ENCODE measurements at places on chromosomes 5 and 9.
A peak's percentile ranks its signal among the peaks of the same experiment; 100 is the strongest.

DNA sequence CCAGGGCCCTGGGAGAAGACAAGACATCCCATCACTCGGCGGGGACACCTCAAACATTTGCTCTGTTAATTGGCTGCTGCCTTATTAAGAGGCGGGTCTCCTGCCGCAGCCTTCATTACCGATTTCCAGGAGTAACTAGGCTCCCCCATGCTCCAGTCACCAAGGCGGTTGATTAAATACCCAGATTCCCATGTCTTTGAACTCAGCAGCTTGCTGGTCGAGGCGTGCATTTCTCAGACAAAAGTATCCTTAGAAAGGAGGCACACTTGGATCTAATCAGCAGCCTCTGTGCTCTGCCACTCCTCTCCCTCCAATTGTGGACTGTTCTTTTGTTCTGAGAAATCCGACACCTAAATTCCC lies 228.8 kb downstream of the FSTL4 start:
- no peak for DNase-seq

DNA sequence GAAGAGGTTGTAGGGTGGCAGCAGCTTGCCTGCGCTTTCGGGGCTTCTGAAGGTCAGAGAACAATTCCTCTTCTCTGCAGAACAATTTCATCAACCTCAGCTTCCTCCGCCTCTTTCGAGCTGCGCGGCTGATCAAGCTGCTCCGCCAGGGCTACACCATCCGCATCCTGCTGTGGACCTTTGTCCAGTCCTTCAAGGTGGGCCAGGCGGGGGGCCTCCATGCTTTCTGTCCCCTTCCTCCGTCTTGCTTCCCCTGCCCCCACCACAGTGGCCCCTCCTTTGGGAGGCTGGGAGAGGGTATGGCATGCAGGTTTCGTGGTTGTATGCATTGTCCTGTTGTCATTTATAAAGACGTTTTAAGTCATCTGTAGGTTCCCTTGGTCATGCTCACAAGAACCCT lies 195.8 kb downstream of the CACNA1B start:
- DNase-seq: no peak

DNA sequence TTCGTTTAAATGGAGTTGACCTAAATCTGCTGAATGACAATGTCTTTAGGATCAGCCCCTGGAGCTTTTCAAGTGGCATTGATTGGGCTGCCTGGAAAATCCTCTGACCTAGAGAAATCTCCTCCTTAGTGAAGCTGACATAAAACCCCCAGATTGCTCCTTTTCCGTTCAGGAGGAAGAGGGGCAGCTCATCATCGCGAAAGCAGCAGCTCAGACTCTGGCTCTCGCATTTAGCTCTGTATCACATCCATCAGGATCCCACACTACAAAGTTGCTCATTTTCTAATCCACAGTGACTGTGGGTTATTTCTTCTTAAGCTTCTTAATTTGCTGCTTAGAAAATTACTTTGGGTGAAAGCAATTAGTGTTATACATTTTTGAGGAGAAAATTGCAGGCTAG lies 373.7 kb downstream of the ENC1 start:
- no peak for DNase-seq

DNA sequence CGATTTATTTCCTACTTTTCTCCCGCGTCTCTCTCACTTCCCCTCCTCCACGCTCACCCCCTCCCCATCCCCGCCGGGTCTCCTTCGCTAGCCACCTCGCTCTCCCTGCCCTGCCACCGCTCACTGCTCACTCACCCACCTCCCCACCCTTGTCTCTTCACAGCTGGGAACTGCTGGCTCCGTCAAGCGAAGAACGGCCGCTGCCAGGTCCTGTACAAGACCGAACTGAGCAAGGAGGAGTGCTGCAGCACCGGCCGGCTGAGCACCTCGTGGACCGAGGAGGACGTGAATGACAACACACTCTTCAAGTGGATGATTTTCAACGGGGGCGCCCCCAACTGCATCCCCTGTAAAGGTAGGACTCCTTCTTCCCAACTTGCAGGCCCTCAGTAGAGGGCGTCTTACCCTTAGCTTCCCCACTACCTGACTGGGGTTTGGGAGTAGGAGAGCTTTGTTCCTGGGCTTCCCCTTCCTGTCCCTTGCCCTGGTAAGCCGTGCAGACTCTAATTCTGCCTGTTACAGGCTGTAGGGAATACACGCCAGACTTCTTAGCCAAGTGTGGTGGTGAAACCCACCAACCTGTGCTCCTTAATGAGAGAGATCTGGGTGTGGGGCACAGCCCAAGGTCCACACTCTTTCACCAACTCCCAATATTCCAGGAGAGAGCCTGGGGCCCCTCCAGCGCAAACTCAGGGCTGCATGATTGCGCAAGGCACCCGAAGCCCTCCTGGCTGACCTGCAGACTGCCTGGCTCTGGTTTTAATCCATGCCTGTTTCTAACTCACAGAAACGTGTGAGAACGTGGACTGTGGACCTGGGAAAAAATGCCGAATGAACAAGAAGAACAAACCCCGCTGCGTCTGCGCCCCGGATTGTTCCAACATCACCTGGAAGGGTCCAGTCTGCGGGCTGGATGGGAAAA lies 2.5 kb downstream of the FST start:
- peak; percentile 63 for DNase-seq

DNA sequence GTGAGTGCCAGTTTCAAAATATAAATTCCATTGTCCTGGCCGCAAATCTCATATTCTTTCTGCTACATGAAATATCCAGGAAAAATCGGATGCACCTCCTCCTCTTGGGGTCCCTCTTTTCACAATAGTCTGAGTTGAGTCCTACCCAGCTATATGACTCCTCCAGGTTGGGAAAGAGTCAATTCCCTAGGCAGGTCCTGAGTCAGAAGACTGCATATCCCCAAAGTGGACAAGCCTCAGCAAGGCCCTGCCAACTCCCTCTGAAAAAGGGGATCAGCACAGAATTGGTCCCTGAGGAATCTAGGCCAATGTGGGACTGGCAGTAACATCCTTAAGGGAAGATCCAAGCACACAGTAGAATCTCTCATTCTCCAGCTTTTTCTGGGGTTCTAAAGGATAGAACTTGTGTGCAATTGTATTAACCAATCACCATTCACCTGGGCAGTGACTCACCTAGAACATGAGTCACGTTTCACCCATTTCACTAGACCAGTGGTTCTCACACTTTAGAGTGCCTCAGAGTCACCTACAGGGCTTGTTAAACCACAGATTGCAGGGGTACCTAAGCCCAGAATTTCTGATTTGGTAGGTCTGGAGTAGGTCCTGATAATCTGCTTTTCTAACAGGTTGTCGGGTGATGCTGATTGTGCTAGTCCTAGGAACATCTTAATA lies 44.7 kb upstream of the TMEM215 start:
- DNase-seq: no peak

GRCh38 chr9:81082221-81082620 lies 607.1 kb downstream of the TLE1 start:
- DNase-seq: peak; percentile 42

DNA sequence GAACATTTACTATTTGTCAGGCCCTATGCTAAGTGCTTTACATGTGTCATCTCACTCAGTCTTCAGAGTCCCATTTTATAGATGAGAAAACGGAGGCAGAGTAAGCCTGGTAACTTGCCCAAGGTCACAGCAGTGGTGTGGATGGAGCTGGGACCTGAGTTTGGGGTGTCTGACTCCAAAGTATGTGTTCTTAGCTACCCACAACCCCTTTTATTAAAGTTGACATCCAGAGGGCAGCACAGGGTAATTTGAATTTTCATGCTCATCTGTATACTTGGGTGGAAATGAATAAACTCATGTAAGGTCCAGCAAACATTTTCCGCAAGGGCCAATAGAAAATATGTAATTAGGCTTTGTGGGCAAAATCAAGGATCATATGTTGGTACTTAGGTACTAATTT lies 93.4 kb upstream of the SLC25A48 start:
- DNase-seq: no peak

DNA sequence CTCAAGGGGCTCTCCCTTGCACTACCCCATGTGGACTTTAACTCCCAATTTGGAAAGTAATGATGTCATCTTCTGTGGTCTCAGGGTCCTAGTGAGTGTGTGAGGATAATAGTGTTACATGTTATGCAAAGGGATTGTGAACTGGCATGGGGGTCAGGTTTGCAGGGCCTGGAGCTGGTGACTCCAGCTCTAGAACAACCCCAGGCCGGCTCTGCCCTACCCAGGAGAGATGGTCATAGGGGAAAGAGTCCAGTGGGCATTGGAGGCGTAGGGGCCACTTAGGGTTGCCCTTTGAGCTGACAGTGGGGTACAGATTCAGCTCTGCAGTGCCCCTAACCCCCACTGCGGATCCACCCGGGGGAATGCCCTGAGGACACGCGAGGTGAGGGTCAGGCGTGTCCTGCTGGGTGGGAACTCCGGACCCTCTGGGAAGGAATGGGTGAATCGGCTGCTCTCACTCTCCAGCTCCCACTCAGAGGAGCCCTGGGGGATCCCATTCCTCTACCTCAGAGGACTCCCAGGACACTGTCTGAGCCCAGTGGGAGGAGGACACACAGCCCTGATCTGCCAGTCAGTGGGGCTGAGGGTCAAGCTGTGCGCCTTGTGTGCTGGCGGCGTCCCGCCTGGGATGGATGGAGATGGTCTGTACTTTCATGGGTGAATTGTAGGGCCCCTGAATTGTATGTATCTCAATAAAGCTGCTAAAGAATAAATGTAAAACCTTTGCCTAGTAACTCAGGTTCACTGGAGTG lies 2.5 kb upstream of the NKD2 start:
- no peak for DNase-seq

- DNase-seq: peak; percentile 35
Measured at GRCh38 chr9:136769710-136770191, 5.4 kb upstream of the LCN15 start.

- no peak for DNase-seq
Measured at GRCh38 chr5:139681466-139681865, 33.3 kb downstream of the CXXC5 start.

GRCh38 chr5:7394889-7395431 lies 978 bp upstream of the ADCY2 start:
- DNase-seq: no peak

DNA sequence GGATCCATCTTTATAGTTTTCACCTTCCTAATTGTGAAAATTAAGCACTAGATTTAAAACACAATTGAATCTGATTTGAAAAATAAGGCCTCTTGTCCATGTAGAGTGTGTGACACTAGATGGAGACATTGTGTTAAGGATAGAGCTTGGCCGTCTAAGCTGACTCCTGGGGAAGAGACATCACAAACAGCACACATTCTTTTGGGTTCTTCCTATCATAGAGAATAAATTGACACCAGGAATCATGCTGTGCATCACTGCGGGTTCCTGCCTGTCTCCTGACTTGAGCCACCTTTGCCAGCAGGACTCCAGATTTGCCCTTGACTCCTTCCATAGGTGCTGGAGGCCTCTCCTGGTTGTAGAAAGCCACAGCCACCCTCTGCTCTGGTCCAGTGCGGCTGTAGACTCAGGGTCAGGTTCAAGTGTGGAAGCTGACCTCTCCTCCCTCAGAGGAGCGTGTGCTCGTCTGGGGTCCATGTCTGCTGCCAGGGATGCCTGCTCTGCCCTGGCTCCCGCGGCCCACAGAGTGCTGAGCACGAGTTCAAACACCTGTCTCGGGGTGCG lies 11.2 kb downstream of the ROPN1L start:
- DNase-seq: peak; percentile 90

DNA sequence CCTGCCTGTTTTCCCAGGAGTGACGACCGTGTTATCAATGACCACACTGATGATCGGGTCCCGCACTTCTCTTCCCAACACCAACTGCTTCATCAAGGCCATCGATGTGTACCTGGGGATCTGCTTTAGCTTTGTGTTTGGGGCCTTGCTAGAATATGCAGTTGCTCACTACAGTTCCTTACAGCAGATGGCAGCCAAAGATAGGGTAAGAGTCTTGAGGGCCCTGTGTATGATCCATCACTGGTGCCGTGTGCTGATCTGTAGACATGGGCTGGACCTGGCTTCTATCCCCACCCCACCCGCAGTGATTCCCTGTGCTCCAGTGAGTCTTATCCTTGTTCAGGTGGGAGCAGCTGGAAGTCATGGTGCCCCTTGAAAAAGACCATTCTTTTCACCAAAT lies 26.0 kb downstream of the GABRP start:
- peak; percentile 47 for DNase-seq

GRCh38 chr5:142387024-142387682 lies 62.3 kb upstream of the SPRY4 start:
- DNase-seq: no peak

GRCh38 chr9:76891874-76892273 lies 14.0 kb downstream of the PRUNE2 start:
- DNase-seq: no peak

- no peak for DNase-seq
Measured at GRCh38 chr9:68698943-68699509, 6.0 kb upstream of the PIP5K1B start.

DNA sequence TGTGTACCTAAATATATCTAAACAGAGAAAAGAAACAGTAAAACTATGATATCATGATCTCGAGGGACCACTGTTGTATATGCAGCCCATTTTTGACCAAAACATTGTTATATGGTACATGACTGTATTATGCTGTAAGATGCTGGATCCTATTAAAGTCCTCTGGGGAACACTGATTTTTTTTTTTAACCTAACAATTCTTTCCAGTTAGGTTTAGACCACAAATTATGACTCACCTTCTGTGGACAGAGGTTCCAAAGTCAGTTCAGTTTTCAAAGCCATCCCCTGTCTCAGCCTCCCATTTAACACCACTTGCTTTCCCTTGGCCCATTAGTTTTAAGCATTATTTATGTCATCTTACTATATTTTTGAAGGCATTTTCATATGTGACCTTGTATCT lies 27.1 kb downstream of the TRMO start:
- no peak for DNase-seq

DNA sequence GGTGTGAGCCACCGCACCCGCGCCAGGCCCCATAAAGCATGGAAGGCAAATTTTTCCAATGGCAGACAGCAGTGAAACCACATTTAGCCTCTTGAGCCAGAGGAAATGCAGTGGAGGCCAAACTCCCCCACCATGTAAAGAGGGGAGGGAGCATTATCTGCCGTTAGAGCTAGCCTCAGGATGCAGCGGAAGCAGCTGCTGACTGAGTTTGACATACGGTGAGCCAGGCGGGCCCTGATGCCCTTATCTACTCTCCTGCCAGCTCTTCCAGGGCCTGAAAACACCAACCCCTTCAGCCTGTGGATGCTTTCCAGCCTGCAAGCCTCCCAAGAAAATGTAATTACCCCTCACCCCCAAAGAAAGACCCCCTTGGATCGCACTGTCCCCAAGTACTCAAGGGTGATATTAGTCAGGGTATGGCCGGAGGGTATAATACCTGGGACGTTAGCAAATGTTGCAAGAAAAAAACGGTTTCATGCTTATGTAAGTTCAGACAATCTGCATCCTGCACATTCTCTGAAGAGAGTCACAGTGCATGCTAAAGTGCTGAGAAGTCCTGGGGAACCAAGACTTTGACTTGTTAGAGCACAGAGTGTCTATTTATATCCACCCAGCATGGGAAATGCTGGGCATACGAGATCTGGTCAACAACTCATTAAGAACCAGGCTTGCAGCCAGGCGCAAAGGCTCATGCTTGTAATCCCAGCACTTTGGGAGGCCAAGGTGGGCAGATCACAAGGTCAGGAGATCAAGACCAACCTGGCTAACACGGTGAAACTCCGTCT lies 11.3 kb upstream of the GGTA1 start:
- peak; percentile 22 for DNase-seq

DNA sequence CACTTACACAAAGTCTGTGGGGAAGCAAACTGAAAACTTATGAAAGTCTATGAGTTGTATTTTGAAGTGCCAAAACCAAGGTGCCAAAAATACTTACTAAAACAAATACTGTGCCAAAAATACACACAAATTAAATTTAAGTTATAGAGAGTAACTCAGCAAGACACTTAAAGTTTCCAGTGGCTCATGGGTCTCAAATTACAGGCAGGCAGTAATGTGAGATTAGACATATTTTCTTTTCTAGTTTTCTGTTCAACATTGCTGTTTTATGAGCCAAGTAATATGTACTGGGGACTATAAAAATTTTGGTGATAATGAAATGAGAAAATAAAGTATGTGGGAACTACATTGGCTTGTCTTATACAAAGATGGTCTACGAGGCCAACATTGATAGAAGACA lies 172.2 kb upstream of the SNX2 start:
- DNase-seq: no peak

Measured in foreskin fibroblast (primary cell).